ENCODE measurements at places on chromosomes 6 and 20.

- DNase-seq = no peak
Measured at GRCh38 chr6:35358086-35358485, 15.7 kb downstream of the PPARD start.

- no peak for DNase-seq
Measured at GRCh38 chr20:51969191-51969590, 166.9 kb upstream of the SALL4 start.

- DNase-seq = no peak
Measured at GRCh38 chr6:131572686-131573415, at the start of gene ARG1. Gene ARG1 (plus strand): TSS chr6:131573226. CDS start chr6:131573283, 57 bp downstream.

GRCh38 chr6:157779705-157780604 lies 43.1 kb upstream of the SNX9 start:
- no peak for DNase-seq

DNA sequence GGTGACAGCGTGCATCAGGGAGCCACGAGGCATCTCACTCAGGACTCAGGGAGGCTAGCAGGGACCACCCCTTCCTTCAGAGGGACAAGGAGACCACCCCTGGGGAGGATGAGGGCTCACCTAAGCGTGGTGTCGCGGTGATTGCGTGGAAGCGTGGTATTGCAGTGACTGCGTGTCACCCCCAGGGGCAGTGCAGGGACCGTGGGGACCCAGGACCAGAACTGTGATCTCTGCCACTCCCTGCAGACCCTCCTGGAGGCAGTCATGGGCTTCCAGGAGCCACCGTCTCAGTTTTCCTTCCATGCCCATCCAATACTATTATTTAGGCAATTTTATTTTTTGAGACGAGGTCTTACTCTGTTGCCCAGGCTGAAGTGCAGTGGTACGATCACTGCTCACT lies 147.1 kb downstream of the TAF4 start:
- DNase-seq = no peak

GRCh38 chr6:113169484-113169883 lies 687.7 kb upstream of the MARCKS start:
- DNase-seq = no peak

DNA sequence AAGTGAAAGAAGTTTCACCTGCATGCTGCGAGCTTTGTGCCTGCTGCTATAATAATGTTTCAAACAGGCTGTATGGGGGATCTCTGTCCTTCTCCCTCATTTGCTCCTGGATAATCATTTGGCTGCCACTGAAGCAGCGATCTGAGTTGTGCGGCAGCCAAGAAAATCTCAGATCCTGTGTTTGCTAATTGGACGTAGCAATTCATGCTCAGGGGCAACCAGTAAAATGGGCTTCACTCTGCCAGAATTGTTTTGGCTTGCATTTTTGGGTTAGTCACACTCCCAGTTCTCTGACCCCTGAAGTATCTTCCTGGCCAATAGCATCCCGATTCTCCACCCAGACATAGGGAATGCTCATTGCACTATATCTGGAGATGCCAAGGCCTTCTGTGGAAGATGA lies 13.7 kb upstream of the STXBP5 start:
- DNase-seq = no peak

DNA sequence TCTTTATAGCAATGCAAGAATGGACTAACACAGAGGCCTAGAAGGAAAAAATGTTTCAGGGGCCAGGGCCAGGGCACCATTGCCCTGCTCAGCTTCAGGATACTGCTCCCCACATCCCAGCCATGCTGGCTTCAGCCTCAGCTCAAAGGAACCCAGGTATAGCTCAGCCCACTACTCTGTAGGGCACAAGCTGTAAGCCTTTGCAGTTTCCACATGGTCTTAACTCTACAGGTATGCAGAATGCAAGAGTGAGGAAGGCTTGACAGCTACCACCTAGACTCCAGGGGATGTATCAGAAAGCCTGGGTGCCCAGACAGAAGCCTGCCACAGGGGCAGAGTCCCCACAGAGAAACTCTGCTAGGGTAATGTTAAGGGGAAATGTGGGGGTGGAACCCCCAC lies 10.5 kb upstream of the TTK start:
- no peak for DNase-seq

GRCh38 chr20:38842558-38842981 lies 37.1 kb downstream of the PPP1R16B start:
- DNase-seq = peak; percentile 81

DNA sequence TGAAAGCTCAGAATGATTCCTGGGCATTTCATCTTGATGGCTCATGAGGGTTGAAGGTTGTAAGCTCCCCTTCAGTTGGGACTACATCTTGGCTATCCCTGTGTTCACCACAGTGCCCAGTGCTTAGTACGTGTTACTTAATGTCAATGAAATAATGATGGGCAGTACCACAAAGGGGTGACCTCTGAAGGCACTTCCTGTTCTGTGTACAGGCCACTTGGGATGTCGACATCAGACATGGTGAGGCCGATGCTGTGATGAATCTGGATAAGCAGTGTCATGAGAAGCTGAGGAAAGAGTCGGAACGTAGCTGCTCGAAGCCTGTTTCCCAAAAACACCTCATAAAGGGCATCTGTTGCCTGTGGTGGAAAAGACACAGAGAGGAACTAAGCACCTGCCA lies 27.6 kb upstream of the RBL1 start:
- no peak for DNase-seq

DNA sequence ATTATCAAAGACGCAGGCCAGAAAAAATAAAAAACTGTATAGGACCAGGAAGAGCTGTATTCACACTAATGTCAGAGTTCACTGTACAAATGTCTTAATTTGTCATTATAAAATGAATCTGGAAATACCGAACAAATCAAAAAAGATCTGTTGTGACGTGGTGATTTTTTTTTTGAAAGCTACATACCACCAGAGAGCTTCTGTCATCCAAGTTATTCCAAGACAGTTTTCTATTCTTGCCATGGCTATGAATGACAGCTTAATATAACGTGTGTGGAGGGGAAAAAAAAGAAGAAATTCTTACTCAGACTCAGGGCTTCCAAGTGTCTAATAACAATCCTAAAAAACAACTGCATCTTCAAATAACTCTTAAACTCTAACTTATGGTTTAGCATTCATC lies 328.8 kb upstream of the BTBD3 start:
- no peak for DNase-seq

GRCh38 chr6:167034056-167034455 lies 34.9 kb downstream of the CEP43 start:
- no peak for DNase-seq

DNA sequence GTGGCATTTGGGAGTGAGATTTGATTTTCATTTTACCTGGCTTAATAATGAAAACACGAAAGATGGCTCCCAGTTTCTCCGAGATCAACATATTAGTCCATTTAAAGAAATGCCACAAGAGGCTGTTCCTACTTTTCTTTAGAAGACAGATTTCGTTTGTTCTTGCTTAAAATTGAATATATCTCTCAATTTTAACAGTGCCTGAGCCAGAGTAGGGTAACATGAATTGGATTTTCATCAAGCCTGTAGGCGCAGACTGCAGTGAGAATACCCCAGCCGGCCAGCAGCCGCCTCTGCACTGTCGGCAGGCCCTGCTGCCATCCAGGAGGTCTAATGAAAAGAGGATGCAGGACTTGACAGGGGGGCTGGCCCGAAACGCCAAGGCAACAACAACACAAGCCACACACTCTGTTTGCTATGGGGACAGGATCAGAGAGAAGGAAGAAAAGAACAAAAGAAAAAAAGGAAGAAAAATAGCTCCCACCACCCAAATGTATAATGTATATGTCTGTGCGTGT lies 72.5 kb downstream of the PPP1R3G start:
- no peak for DNase-seq

- DNase-seq = no peak
Measured at GRCh38 chr6:54198134-54198533, 86.9 kb downstream of the MLIP start.

DNA sequence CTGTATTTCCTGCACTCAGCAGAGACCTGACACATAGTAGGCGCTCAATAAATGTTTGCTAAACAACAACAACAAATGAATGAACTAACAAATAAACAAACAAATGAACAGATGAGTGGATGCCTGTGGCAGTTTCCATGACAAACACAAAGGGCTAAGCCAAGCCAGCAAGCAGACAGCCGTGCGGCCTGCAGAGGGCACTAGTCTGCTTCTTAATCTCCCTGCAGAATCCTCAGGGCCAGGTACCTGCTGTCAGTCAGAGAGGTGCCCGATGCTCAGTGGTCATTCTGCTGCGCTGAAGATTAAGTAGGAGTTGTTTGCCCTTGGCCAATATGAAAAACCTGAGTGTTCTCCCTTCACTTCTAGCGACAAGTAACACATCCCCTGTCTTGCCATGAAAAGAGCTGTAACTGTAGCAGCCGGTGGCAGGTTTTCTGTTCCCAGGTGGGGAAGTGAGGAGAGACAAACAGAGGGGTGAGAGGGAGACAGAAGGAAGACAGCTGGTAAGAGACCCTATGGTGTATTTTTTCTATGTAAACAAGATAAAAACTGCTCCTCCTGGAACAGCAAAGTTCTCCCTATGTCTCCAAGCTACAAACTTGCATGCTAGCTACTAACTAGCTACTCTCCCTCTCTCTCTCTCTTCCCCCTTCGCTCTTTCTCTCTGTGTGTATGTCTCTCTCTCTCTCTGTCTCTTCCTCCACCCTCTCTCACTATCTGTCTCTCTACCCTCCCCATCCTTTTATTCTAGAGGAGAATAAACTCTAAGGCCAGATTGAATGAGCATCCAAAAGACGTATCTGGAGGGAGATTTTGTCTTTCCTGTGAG lies at the start of gene MC3R:
Gene MC3R, plus strand, starts transcription at position 779 of the 829 bp plus-strand sequence. CDS start 112 bp downstream, outside the sequence.
- peak; percentile 29 for DNase-seq

GRCh38 chr6:41228616-41229015 lies 467 bp downstream of the TREML4 start:
- no peak for DNase-seq

Measured in stimulated activated CD4-positive, alpha-beta T cell treated with anti-CD3 and anti-CD28 coated beads, Interleukin-4, amount 100 ng/mL, for 24 hours (primary cell).